ENCODE measurements at places on chromosomes 1 and 21.

GRCh38 chr1:155379180-155379579 is 58.5 kb downstream of the RUSC1 start:
- DNase-seq, result no peak

DNA sequence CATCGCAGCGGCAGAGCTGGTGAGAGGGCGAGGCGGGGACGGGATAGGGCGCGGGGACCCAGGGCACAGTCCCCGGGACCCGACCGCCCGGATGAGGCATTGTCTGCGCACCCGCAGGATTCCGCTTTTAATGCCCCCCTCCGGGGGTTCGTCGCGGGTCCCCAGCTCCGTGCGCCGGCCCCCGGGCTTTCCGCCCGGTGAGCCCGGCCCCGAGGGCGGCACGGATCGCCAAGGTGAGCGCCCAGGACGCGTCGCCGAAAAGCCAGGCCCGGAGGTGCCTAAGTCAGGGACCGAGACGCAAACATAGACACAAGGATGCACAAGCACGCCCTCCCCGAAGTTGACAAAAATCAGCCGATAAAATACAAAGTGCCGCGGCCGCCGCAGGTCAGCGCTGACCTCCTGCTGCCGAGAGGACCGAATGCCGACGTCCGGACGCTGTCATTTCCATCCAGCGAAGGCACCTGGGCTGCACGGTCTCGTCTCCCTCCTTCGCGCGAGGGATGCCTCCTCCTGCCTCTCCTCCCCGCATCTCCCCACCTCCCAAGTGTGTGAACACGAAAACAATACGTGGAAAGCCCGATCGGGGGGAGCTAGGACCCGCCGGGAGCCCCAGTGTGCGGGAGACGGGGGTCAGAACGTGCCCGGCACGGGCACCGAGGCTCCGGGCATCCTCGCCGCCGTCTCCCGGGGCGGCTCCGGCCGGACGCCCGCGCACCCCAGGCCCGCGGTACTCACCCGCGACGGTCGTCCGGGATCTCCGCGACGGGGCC is 101.1 kb upstream of the SOD1 start:
- DNase-seq, result no peak

GRCh38 chr1:206554211-206554610 is 46.9 kb downstream of the RASSF5 start:
- DNase-seq, result no peak

DNA sequence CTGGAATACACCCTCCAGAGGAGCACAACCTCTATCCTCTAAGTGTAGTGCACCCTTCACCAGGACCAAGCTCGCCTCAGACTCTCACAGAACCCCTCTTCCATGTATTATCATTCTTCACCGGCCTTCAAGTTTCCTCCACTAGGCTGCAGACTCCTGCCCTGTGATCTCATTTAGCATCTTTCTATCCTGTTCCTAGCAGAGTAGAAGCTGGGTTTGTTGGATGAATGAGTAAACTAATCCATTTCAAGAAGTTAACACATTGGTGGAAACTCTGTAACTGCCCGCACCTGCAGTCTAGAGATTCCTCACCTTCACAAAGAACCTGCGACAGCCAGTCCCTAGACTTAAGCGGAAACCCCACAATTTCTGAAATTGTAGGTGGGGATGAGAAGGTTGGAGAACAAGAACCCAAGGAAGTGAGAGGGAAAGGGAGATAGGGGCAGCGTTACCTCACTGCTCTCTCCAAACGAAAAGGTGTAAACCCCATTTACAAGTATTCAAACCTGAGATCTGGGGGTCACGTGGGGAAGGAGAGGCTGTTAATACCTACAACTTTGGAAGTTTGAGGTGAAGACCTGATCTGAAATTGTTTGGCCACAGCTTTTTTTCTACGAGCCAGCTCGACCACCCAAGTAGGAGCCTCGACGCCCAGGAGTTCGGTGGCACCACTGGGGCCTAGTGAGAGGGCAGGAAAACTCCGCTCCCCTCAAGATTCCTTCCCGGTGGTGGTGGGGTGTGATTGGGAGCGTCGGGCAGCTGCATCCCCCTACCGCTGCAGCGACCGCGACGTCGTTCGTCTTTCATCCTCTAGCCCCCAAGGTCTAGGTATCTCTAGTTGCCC is 1.2 kb downstream of the PTPN14 start:
- DNase-seq, result no peak

- no peak for DNase-seq
Observed at GRCh38 chr1:44543064-44543744, 131.1 kb downstream of the TMEM53 start.
